ENCODE measurements at places on chromosomes 11 and 22.

DNA sequence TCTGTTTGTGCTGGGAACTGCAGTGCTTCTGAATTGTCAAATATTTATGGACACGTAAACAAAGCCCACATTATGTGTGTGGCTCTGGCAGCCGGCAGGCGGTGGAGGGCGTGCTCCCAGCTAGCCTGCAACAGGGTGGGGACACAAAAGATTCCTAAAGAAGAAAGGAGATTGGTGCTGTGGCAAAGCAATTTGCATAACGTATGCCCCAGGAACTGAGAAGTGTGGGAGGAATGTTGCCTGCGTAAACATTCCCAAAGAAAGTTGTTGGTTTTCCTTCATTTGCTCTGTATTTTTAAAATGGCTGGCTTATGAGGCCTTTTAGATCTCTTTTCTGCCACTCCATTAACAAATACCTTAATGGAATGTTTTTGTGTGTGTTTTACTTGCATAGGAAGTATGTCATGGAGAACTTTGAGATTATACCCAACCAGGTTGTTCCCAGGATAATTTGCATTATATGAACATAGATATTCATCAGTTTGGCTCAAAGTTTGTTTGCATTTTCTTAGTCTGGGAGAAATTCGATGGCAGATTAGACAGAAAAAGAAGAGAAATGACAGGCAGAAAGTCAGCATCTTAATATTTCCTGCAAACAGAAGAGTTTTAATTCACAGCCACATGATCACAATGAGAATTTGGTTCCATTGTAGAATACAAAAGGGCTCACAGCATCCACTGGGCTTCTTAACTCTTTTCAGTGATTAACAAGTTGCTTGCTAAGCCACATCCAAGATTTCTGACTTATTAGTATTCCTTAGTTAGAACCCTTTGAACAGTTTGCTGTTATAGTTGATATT, 41.8 kb upstream of the DLAT start:
- DNase-seq = no peak

DNA sequence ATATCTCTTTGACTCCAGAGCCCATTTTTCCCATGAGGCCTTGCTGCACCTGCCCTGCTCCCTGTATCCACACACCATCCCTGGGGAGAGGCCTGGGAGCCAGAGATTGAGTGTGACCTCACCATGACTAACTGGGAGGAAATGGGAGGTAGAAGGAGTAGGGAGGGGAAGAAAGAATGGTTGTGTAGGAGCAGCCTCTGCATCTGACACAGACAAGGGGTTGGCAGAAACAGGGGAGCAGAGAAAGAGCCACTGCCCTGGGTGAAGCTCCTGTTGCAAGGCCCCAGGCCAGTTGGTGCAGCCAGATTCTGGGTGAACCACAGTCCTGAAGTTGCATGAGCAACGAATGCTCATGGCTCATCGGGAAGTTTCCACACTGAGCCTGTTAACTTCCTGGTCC, 32.4 kb downstream of the POU2F3 start:
- DNase-seq = no peak

DNA sequence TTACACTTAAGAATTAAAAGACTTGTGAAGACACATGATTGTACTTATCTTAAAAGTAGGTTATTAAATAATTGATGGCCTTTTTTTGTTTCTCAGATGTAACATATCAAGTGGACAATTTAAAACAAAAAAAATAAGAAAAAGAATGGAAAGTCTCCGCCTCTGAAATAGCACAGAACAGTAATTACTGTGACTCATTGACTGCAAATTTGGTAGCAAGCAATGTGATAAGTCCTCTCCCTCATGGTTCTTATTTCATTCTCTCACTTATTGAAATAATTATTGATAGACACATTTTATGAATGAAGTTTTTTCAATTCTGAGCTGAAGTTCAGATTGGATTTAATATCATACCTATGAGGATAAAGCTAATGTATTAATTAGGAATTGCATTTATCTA, 717.9 kb upstream of the LUZP2 start:
- no peak for DNase-seq

DNA sequence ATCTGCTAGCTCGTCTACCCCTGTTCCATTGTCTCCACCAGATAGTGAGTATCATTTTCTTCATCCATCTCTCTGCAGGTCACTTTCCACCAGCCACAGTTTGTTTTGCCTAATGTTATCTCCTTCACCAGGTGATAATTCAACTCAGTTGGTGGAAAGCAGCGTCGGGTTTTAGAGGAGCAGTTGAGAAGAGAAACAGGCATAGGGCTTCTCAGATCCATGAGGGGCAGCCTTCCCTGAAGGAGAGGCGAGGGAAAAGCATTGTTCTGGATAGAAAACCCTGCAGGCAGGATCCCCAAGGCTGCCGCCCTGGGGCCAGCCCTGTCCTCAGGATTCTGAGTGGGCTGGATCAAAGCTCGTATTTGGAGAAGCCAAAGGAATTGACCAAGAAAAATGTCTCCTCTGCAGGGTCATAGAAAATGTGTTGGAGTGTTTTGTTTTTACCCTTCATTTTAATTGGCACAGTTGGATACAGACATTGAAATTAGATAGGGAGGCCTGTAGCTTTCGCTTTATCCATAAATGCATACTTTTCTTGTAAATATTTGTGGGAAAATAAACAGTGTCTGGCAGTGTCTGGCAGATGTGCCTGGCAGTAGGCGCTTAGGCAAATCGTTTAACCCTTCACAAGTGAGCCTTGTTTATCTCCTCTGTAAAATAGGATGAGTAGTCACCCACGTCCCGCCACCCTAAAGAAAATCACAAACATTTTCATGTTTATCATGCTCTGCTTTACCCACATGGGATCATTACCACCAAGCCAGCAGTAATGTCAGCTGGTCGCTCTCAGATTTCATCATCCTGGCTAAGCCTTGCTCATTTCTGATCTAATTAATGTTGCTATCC, 73.4 kb upstream of the TTC12 start:
- no peak for DNase-seq

DNA sequence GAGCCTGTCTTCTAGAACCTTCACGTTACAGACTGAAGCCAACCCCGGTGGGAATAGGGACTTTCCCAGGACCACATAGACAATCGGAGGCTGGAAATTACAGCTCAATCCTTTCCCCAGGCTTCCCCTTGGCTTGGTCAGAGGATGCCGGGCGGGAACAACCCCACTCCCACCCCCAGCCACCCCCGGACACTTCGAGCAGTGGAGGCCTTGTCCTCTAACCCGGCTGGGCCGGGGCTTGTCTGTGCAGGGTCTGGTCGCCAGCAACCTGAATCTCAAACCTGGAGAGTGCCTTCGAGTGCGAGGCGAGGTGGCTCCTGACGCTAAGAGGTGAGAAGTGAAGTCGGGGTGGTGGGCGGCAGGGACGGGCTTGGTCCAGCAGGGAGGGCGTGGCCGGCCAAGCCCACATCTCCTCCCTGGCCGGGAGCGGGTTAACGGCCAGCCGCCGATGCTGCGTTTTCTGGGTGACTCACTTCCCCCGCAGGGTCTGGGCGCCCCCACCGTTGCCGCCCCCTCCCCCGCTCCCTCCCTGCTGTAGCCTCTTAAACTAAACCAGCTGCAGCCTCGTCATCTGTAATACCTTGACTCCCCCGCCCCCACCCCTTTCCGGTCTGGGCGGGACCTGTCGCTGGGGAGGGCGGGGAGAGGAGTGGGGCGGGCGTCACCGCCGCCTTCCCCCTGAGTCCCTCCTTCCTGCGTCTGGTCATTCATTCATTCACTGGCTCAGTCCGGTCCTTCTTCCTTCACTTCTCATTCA, 1.5 kb downstream of the LGALS1 start:
- DNase-seq = peak; percentile 34

DNA sequence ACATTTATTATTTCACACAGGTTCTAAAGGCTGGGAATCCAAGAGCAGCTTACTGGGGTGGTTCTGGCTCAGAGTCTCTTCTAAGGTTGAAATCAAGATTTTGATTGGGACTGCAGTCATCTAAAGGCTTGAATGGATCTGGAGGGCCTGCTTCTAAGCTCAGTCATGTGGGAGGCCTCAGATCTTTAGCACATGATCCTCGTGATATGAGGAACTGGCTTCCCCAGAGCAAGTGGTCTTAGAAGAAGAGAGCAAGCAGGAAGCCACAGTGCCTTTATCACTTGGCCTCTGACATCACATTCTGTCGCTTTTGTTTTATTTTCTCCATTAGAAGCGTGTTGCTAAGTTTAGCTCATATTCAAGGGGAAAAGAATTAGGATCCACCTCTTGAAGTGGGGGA, 88.9 kb downstream of the ARFGAP2 start:
- no peak for DNase-seq

- DNase-seq = no peak
Measured at GRCh38 chr22:36332623-36333332, 55.0 kb downstream of the MYH9 start.

DNA sequence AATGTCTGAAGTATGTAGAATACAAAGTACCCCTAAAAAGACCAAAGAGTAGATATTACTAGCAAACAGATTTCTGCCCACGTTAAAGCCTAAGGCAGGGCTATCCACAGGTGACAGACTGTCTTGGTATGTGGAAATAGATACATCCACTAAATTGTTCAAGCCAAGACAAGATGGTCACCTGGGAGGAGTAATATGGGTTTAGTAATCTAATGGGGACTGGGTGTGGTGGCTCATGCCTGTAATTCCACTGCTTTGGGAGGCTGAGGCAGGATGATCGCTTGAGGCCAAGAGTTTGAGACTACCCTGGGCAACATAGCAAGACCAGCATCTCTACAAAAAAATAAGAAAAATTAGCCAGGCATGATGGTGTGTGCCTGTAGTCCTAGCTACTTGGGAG, 7.5 kb downstream of the SGSM3 start:
- no peak for DNase-seq

GRCh38 chr11:34629711-34630110, 8.8 kb downstream of the EHF start:
- no peak for DNase-seq

DNA sequence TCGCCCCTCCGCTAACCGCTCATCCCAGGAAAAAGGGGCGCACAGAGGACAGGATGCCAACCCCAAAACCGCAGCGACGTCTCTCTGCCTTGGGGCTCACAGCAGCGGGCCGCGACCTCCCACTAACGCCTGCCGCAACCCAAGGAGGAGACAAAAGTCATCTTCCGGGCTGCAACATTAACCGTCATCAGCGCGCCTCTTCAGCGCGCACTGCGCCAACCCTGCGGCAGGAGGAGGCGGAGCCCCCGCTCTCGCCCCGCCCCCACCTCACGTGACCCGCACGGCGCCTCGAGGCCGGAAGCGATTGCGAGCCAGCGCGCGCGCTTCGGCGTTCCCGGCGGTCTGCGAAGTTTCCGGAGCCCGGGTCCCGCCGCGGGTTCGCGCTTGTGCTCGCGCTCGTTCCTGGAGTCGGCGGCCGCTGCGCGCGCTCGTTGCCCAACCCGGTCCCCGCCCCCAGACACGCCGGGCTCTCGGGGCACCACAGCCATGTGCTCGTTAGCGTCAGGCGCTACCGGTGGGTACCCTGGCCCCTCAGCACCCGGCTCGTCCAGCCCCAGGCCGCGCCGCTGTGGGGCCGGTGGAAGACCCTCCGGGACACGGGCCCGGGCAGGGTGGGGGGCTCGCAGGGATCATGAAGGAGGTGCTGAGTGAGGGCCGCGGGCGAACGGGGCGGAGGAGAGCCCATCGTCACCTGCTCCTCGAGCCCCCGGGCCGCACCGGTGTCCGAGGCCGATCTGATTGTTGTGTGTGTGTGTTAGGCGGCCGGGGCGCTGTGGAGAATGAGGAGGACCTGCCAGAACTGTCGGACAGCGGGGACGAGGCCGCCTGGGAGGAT, at the start of gene PRMT3:
Gene PRMT3, plus strand, starts transcription at position 456 of the 835 bp plus-strand sequence. Its CDS starts 31 bp downstream, at position 487.
- peak; percentile 58 for DNase-seq

DNA sequence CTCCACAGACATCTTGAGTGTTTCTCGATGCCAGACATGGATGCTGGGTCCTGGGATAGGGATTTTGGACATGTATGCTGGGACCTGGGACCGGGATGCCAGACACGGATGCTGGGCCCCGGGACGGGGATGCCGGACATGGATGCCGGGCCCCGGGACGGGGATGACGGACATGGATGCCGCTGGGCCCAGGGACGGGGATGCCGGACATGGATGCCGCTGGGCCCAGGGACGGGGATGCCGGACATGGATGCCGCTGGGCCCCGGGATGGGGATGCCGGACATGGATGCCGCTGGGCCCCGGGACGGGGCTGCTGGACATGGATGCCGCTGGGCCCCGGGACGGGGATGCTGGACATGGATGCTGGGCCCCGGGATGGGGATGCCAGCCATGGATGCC, 97.1 kb upstream of the NNMT start:
- no peak for DNase-seq

GRCh38 chr11:92687724-92688123, 281.7 kb upstream of the MTNR1B start:
- no peak for DNase-seq

Data from NCI-H187 treated with DMSO at 0.1 percent for 48 hours (cell line).